Activated CD4-positive, alpha-beta T cell treated with anti-CD3 and anti-CD28 coated beads, Interleukin-2, amount 50 U/mL, for 4 hours (primary cell): ENCODE measurements at places on chromosomes 2 and 18.

DNA sequence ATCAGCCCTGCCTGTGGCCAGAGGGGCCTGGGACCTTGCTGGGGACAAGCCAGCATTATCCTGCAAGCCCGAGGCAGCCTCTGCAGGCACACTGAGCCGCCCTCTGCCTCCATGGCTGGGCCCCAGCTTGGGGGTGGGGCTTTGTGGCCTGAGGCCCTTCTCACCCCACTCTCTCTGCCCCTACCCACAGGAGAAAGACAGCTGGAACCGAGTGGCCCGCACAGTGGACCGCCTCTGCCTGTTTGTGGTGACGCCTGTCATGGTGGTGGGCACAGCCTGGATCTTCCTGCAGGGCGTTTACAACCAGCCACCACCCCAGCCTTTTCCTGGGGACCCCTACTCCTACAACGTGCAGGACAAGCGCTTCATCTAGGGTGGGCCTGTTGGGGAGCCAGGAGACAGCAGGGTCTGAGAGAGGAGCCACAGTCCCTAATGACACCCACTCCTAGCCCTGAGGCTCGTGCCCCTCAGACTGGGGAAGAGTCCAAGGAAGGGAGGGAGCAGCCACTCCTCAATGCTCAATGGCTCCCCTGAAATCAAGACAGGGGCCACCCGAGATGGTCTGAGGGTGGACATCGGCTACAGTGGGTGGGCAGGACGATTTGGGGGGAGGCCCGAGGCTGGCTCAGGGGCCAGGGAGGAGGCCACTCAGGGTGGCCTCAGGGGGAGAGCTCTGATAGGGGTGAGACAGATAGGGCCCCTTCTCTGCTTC is 4.4 kb upstream of the CHRNG start:
- no peak for DNase-seq

DNA sequence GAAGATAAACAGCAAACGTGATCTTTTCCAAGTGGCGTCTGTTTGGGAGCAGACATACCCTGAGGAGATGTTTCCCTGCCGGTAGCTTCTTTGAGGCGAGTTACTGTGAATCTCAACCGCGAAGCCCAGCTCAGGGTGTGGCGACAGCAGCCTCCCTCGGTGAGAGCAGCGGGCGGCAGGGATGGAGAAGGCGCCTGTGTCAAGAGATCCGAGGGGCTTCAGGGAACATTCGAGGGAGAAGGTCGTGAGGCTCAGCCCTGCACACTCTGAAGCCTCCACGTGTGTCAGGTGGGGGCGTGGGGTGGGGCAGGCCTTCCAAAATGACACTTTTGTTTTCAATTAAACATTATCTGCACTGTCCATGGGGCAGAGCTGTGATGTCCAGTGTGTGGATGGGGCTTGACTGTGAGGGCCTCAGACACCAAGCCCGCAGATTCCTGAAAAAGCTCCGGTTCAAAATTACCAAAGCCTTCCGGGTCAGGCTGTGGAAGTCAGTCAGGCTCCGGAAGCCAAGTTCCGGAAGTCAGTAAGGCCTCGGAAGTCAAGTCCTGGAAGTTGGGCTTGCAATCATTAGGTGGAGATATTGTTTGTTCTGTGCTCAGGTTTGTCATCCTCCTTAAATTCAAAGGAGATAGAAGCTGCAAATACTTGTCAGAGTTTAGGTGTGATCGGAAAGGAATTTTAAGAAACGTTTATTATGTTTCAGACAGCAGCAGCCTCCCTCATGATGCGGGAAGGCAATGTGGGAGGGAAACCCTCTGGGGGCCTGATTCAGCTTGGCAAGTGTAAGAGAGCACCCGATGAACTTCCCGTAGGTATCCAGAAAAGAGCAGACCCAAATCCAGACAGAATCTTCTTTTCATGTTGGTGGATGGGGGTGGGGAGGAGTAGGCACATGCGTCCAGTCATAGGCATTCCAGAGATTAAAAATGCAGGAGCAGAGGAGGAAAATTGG is 20.7 kb downstream of the SMIM21 start:
- no peak for DNase-seq

GRCh38 chr2:53708988-53709387 is 58.6 kb upstream of the CHAC2 start:
- DNase-seq = no peak

DNA sequence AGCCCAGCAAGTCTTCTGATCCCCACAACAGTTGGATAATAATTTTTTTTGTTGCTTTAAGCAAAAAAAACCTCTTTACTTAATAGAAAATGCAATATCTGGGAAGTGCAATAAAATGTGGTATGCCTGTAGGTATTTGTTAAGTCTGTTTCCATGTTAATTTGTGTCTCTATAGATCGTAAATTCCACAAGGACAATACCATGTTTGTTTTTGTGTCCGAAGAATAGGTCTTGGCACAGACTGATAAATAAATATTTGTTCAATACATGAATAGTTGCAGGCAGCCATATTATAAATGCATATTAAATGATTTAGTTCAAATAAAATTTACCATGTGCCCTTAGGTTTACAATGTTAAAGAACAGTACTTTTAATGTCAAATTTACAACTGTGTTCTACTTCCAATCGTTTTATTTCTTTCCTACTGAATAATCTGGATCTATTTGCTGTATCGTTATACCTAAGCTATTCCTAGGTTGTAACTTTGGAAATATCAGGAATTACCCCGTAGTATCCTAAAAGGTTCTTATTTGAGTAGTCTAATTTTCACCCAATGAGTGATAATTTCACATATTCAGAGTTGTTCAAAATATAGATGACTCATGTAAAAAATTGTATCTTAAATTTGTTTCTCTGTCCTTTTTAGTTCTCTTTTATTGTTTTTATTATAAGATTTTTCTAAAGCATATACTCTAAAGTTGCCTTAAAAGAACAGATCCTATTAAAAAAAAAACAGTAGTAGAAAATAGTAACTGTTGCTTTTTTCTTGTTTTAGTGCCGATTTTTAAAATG is 151.8 kb downstream of the EHBP1 start:
- no peak for DNase-seq

- no peak for DNase-seq
Measured at GRCh38 chr2:190126798-190127197, 64.3 kb upstream of the MSTN start.

GRCh38 chr18:45974088-45974536 is 7.0 kb upstream of the EPG5 start:
- DNase-seq = peak; percentile 69

- DNase-seq = no peak
Measured at GRCh38 chr18:23629444-23629946, 33.2 kb downstream of the ANKRD29 start.

DNA sequence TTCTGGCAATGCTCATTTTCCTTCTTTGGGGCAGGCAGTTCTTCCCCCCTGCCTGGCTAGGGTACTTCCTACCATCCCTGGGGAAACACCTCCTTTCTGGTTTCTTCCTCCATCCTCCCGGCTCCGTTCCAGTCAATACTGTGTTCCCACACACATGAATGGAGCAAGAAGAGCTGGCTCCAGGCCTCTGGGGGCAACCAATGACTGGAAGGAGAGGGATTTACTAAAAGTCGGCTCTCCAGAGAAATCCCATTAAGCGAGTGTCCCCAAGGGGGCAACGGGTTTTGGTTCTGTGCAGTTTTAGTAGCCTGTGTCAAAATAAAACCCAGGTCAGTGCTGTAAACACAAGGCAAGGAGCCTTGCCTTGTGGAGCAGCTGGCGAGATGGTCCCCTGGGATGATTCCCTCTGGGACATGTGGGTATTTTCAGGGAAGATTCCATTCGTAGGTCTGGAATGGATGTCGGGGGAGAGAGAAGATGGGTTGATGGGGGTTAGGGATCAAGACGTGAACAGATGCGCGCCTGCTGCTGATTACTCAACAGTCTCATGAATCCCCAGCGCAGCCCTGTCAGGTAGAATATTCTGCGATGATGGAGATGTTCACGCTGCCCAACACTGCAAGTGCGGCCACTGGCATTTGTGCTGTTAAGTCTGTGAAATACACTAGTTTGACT is 32.0 kb downstream of the EMILIN2 start:
- no peak for DNase-seq

DNA sequence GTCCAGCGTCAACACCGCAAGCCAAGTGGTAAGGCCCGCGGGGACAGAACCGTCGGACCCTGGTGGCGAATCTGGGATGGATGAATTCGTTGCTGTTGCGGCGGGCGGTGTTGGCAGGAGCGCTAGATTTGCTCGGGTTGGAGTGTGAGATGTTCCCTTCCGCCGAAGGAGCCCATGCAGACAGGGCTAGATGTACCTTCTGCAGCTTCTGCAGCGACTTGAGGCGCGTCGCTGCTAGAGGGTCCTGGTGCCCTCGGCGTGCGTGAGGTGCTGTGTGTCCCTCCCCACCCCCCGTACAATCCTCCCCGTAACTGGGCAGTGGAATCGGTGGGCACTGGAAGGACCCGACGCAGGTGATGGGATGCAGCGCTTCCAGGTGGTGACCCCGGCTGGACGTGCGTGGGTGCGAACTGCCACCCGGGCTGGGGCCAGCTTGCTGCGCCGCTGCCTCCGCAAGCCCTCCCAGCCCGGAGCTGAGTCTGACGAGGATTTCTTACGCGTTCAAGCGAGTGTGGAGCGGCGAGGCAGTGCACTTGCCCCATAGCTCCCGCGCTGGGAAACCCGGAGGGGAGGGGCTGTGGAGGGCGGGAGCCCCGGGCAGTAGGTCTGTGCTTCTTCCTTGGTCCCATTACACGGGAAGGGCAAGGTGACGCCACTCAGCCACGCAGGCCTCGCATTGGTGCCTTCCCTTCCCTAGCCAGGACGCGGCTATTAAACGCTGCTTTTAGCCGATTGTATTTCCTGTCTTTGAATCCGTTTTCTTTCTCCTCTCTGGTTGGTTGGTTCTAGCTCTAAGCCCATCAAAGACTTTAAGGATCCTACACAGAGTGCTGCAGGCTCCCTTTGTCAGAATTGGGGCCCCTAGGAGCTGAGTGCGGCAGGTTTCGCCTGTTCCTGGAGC is 34.2 kb downstream of the CHRNA1 start:
- peak; percentile 34 for DNase-seq

DNA sequence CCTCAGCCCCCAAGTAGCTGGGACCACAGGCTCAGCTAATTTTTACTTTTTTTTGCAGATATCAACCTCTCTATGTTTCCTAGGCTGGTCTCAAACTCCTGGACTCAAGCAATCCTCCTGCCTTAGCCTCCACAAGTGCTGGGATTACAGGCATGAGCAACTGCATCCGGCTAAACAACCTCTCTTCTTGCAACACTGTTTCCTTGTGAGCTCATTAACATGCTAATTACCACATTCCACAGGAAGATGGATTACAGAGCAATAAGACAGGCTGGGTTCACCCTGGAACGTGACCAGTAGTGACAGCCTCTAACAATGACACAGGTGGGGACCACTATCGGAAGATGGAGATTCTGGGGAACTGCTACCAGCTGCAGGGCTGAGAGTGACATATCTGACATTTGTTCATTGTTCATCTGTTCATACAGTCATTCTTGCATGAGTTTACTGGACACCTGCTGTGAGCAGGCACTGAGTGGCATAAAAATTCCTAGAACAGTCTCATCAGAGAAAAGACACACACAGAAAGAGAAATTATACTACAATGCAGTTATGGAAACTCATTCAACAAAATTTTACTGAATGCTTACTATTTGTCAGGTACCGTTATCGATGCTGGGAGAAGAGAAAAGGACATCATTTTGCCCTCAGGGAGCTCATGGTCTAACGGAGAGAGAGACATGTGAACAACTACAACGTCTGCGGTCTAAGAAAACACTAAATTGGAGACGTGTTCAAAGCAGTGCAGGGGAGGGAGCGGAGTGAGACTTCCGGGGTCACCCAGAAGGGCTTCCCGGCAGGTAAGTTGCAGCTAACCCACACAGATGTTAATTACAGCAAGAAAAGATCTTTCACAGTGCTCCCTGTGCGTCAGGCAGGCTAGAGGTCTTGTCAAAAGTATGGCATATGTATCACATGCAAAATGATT is 37.6 kb downstream of the PROC start:
- DNase-seq = no peak

DNA sequence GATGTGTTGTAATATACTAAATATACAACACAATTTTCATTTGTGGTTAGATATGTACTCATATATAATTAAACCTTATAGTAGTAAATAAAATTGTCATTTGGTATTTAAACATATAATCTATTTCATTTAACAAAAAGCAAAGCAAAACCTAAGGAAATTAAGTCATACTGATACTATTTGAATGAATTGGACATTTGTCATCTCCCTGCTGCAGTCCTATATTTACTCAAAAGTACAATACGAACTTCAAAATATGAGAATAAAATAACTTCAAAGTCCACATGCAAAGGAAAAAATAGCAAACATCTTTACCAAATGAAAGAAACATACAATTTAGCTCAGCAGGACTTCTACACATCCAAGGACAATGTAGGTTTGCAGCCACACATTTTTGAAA is 11.8 kb upstream of the HAT1 start:
- DNase-seq = no peak

DNA sequence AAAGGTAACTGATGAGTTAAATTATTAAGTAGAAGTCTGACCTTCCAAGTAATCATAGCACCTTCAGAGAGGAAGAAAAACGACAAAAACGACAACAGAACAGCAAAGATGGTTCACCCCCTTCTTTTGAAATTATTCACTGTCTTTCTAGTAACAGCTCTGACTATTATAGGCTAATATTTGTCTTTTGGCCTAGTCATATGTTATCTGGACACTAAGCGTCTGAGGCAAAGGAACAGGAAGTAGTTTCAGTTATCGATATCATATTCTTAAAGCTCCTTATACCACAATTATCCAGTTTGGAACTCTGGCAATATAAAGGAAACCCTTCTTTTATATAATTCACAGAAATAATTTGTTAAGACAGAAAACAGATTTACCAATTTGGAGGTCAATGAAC is 27.6 kb upstream of the SLC40A1 start:
- no peak for DNase-seq

- no peak for DNase-seq
Measured at GRCh38 chr18:9437021-9437437, 38.3 kb upstream of the RALBP1 start.

DNA sequence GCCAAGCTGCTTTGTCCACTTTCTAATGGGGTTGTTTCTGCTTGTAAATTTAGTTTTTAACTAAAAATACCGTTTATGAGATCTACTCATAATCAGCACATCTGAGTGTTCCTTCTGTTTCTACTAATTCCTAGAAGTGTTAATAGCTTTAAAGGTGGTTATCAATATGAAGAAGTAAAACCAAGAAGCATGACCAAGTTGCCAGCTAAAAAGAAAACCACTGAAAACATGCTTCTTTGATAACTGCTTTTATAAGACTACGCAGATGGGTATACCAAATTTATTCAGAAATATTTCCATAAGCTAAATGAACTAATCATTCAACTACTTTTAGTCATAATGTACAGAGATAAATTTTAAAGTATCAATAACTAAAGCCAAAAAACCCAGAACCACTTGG is 101.8 kb downstream of the C2orf74 start:
- DNase-seq = no peak

DNA sequence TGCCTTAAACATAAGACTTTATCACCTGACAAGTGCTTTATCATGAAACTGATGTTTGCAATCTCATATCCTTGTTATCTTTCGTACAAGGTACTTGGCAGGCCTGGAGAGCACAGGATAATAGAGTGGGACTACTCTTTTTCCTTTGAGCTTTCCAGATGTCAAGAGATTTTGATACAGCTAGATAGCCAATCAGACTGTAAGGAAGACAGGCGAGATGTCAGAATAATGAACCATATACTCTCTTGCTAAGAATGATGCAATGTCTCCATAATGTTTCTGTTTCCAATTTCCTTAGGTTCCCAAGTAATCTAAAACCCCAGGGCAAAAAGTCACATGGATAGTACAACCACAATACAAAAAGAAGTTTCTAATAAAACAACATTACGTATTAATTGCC is 313.1 kb downstream of the PDE11A start:
- DNase-seq = no peak

GRCh38 chr18:65788373-65788772 is 37.6 kb downstream of the CDH7 start:
- DNase-seq = no peak
